Ureter (tissue), 1 donor: ENCODE measurements at places on chromosomes 5 and 9. TPM values are rescaled to one million over a fixed set of nuclear protein-coding genes. Genes with fewer than 3 reads are reported as not detected.

- no peak for DNase-seq
Observed at GRCh38 chr9:122058051-122058450, 35.1 kb downstream of the TTLL11 start.

GRCh38 chr5:107894361-107894760 lies 223.6 kb upstream of the EFNA5 start:
- no peak for DNase-seq

DNA sequence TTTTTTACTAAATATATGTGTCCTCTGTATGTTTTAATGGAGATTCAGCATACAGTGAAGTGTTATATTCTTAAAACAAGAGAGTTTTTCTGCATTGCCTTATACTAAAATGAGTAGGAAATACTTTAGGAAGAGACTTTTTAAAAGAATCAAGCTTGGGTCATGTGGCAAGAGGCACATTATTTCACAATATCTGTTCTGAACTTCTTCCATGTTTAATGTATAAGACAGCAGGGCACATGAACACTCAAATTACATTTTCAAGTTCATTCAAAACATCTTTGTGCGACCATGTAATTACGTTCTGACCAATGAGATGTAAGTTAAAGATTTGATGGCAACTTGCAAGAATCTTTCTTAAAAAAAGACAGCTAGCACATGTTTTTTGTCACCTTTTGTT lies 1055.9 kb downstream of the NR2F1-AS1 start:
- no peak for DNase-seq

GRCh38 chr5:35303152-35303551 lies 72.9 kb upstream of the PRLR start:
- no peak for DNase-seq

- DNase-seq: no peak
Observed at GRCh38 chr9:27340285-27340674, 43.3 kb upstream of the EQTN start.

GRCh38 chr5:158326256-158326655 lies 467.3 kb upstream of the CLINT1 start:
- DNase-seq: no peak

GRCh38 chr9:110429453-110429852 lies 91.8 kb upstream of the TXNDC8 start:
- DNase-seq: no peak

- peak; percentile 58 for DNase-seq
Observed at GRCh38 chr9:16337322-16338029, 533.0 kb downstream of the BNC2 start.

DNA sequence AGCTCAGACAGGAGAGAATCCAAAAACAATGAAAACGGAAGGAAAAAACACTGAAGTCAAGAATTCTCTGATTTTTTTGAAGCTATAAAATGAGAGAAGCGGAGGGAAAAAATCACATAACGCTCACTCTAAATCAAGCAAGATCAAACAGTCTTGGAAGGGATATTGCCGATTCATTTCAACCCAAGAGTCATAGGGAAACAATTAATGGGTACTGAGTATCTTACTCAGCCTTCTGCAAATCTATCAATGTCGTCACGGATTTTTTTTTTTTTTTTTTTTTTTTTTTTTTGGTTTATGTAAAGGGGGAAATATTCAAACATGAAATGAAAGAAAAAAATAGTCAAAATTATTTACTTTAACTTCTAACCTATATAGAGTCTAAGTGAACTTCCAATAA lies 9.5 kb downstream of the MEF2C start:
- no peak for DNase-seq

DNA sequence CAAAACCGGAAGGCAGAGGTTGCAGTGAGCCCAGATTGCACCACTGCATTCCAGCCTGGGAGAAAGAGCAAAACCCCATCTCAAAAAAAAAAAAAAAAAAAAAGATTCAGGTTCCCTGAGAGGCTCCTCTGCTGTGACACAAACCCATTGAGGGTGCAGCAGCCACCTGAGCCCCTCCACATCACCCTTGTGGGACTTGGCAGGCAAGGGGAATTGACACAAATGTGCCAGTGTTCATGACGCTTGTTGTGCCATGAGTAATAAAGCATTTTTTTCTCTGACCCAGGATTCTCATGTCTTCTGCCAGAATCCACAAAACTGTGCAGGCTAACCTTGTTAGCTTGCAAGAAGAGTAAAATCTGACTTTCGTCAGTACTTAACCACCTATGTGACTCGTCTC lies 149.6 kb downstream of the TTC39B start:
- no peak for DNase-seq

GRCh38 chr9:126607731-126608130 lies 6.0 kb upstream of the LMX1B start:
- DNase-seq: no peak

DNA sequence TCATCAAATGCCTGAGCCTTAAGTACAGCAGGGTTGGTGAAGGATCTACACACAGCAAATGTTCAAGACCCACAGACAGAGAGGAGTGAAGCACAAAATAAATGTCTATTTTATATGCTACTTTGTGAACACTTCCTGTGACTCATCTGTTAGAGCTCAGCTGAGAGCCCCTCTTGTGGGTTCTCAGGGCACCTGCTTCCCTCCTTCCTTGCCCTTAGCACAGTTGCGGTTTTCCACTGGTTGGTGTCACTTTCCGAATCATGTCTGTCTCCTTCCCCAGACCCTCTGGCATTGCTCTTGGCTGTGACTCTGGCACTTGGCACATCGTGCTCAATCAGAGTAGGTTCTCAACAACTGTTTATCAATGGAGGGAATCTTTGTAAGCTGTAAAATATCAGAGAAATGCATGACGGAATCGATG lies 128.5 kb upstream of the STC2 start:
- no peak for DNase-seq

GRCh38 chr9:125317704-125318103 lies 56.1 kb downstream of the GAPVD1 start:
- DNase-seq: no peak

GRCh38 chr5:112529525-112529924 lies 110.4 kb upstream of the EPB41L4A start:
- no peak for DNase-seq

- DNase-seq: no peak
Observed at GRCh38 chr9:97811533-97812246, 41.3 kb upstream of the FOXE1 start.

The SYK gene
- 52.9 TPM for total RNA-seq

The TLR4 gene
- total RNA-seq: 23.5 TPM

The INSL4 gene
- total RNA-seq: not detected

The SMIM27 gene
- 12.3 TPM for total RNA-seq

The DNM1 gene
- 31.4 TPM for total RNA-seq

The ANKRD34B gene
- not detected for total RNA-seq

The SLC6A19 gene
- not detected for total RNA-seq

The TXNDC8 gene
- total RNA-seq: not detected

The WNK2 gene
- 40.0 TPM for total RNA-seq

The DBH gene
- total RNA-seq: not detected
